M059J (cell line): ENCODE measurements at places on chromosomes 1 and 21.

GRCh38 chr1:66043186-66043585 lies 250.5 kb downstream of the PDE4B start:
- no peak for DNase-seq

GRCh38 chr1:155360051-155360450 lies 39.4 kb downstream of the RUSC1 start:
- no peak for DNase-seq

GRCh38 chr1:227987181-227987580 lies 19.6 kb upstream of the WNT3A start:
- no peak for DNase-seq

- no peak for DNase-seq
These were observed 32.0 kb downstream of the SLC45A1 start for GRCh38 chr1:8349961-8350360.

DNA sequence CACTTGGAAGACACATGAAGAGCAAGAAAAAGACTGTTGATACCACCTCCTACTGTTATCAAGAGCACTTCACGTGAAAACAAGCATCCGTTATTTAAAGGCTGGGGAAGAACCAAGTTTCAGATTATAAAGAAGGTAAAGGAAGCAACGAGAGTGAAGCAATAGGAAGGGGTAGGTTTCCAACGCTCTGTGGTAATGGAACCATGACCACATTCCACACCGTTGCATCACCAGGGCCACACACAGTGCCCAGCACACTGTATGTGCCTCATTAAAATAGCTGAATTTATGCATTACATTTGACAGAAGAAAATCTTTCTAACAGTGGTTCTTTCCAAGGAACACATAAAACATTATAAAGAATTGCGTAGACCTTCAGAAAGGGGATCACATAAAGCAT lies 435.8 kb downstream of the MRPL39 start:
- peak; percentile 84 for DNase-seq

- DNase-seq, result no peak
These were observed 1.8 kb downstream of the SLC45A3 start for GRCh38 chr1:205678286-205679111.

DNA sequence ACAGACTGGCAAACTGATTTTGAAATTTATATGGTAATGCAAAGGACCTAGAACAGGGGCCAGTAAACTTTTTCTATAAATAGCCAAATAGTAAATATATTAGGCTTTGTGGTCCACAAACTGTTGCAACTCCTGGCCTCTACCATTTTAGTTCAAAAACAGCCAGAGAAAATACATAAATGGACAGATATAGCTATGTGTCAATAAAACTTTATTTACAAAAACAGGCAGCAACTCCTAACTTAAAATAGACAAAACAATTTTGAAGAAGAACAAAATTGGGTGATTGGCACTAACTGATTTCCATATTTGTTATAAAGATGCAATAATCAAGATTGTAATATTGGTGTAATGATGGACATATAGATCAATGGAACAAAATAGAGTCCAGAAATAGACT lies 6.7 kb upstream of the TRAF5 start:
- DNase-seq, result no peak

GRCh38 chr21:21057349-21058062 lies 59.3 kb downstream of the NCAM2 start:
- no peak for DNase-seq

DNA sequence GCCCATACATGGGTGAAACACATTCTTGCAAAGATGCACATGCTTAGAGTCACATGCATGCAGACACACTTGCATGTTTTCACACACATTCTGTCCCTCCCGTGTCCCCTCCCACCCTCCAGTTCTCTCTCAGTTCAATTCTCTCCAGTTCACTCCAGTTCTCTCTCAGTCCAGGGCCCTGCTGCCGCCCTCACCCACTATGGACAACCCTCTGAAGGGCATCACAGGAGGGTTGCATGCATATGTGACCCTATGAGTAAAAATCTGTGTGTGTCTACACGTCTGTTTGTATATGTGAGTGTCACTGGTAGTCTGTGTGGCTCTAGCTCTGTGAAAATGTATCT lies 21.8 kb upstream of the ADGRB2 start:
- DNase-seq, result no peak

DNA sequence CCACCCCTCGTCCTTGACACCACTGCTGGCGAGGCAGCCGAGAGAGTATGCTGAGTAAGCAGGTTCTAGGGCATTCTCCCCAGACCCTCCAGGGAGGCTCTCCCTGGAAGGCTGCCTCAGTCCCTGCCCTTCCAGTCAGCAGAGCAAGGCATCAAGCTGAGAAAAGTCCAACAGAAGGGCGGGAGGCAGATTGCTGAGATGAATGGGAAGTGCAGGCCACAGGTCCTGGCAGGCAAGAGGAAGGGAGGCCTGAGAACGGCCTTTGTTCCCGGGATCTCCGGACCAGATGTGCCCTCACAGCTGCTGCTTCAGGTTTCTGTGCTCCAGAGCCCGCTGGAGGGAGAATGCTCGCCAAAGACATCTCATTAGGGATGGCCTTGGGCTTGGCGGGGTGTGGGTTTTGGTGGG lies 270.0 kb upstream of the VAMP3 start:
- no peak for DNase-seq

DNA sequence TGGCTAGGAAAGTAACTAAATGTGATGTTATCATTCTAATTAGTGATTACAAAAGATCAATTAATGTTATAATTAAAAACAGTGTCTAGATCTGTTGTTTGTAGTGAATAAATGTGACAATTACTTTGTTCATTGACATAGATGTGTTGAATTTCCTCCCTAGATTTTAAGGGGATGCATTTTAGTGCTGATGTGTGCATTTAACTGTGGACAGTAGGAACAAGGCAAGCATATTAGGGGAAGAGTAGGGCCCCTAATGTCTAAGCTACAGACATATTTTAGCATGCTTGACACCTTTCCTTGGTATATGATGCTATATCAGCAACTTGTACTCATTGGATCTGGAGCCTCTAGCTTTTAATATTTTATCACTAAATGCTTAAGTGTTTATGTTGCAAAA lies 48.9 kb downstream of the NFIA start:
- no peak for DNase-seq

- DNase-seq, result no peak
These were observed 101.7 kb upstream of the FMN2 start for GRCh38 chr1:239989990-239990389.

GRCh38 chr1:17272646-17273045 lies 23.7 kb downstream of the PADI3 start:
- no peak for DNase-seq

DNA sequence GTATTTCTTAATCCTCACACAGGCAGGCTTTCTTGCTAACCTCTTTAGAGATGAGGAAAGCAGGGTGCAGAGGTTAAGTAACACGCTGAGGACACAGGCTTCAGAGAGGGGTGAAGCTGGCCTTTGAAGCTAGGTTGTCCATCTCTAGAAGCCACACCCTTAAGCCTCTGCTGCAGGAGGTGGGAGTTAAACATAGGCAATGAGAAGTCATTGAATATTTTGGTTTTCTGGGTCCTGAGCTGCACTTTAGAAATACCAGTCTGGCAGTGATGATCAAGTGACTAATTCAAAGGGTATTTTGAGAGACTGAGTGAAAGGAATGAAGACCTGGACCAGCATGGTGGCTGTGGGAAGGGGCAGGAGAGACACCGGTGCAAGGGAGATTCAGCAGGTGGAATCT lies 9.9 kb downstream of the KCNJ15 start:
- peak; percentile 76 for DNase-seq

DNA sequence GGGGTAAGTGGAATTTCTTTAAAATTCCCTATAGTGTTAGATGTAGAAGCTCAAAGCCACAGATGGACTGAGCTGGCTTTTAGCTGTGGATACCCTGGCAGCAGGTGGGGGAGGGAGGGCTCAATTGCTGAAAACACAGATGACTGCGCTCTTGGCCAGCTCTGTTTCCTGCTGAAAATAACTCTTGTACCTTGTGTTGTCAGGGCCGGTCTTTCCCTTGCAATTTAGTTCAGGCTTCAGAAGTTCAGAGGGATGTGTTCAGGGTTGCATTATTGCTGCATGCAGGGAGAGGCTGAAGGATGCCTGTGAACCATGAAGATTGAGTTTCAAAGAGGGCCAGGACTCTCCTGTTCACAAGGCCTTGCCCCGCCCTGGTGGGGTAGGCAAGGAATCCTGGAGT lies 58.1 kb upstream of the GCLM start:
- no peak for DNase-seq

GRCh38 chr21:31520561-31521098 lies 138.9 kb upstream of the SOD1 start:
- no peak for DNase-seq

DNA sequence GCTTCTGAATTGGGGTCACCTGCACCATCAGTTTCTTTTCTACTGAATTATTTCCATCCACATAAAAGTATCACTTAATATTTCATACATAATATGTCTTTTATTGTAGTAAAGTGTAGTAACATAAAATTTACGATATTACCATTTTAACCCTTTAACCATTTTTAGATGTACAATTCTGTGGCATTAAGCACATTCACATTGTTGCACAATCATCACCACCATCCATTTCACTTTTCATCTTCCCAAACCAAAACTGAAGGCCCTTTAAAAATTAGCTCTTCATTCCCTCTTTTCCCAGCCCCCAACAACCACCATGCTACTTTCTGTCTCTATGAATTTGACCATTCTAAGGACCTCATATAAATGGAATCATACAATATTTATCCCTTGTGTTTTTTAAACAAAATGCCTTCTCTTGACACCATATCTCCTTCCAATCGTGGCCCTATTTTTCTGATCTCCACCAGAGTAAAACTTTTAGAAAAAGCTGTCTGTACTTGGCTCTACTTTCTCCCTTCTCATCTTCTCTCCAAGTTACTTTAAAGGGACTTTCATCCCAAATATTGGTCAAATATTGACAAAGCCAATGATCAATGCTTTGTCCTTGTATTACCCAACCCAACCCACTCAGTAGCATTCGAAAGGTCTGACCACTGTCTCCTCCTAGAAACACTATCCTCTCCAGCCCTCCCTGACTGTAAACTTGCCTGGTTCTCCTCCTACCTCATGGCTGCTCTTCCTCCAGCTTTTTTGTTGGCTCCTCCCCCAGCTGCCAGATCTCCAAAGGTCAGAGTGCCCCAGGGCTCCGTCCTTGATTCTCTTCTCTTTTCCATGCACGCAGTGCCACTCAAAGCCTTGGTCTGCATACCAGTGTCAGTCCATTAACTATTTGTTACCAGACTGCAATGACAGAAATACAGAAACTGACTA lies 44.7 kb downstream of the SLC30A10 start:
- peak; percentile 11 for DNase-seq

- no peak for DNase-seq
These were observed 2.6 kb downstream of the MARCKSL1 start for GRCh38 chr1:32333251-32333963.

DNA sequence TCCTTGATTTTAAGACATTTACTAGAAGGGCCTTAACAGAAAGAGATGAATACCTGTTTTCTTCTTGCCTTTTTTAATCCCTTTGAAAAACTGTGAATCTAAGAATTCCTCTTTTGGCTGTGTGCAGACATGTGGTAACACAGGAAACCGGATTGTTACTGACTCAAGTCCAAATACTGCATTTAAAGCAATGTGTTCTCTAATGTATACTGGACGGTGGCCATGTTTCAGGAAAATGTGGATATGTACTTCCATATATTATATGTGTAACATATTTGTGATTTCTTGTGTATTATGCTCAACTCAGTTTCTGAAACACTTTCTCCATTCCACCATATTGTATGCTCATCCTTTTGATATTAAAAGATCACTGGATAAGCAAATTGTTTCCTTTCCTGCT lies 185.1 kb downstream of the LRRC7 start:
- no peak for DNase-seq

GRCh38 chr1:93846206-93846991 lies 32.6 kb downstream of the DNTTIP2 start:
- peak; percentile 84 for DNase-seq

DNA sequence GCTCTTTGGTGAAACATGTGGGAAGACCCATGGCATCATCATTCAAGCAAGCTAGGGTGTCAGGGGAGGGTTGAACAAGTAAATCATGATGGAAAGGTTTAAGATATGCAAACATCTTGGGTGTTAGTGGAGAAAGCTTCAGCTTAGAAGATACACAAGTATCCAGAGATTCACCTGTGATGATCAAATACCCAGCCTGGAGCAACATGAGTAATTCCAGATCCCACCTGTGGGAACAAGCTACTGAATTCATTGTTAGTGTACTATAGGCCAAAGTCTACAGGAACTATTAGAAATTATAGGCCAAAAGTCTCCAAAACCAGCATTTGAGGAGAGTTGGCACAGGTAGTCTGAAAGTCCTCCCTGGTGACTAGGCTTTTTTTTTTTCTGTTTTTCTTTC lies 499.9 kb downstream of the NUF2 start:
- no peak for DNase-seq

DNA sequence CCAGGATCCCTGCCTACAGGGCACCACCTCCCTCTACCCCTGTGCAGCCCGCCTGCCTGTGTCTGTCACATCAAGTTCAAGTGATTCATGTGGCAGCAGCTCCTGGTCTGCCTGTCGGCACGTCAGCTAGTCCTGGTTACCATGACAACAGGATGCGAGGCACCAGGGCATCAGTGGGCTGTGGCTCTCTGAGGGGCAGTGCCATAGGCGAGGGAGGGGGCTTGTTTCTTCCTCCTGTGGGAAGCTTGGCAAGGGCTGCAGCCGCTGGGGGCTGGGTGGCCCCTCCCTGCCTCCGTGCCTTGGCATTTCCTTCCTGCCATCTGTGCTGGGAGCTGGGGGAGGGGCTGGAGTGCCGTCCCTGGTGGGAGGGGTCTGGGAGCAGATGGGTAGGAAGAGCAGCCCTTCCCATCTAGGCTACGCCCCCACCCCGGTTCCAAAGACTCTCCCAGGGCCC lies 43.1 kb downstream of the FOXO6 start:
- DNase-seq, result peak; percentile 83

DNA sequence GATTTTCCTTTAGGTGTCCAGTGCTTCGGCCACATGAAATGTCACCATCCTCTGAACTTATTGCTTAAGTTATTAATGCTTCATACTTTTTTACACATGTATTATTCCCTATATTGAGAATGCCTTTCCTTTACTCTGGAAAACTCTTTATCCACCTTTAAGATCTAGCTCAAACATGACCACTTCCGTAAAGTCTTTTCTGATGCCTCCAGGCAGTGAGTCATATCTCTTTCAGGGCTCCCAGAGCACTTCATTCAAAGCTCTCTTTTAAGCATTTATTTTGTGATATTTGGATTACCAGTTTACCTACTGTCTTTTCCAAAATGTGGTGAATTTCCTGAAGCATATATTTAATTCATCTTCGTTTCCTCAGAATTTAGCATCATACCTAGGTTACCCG lies 178.9 kb downstream of the HS2ST1 start:
- peak; percentile 93 for DNase-seq

DNA sequence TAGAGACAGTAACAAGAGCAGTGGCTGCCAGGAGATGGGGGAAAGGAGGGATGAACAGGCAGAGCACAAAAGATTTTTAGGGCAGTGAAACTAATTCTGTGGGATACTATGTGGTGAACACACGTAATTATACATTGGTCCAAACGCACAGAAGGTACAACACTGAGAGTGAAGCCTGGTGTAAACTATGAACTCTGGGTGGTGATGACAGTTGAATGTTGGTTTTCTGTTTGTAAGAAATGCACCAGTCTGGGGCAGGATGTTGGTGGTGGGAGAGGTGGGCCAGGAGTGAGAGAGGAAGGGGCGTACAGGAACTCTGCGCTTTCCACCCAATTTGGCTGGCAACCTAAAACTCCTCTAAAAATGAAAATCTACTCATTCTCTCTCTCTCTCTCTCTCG lies 50.2 kb upstream of the TIAM1 start:
- DNase-seq, result no peak
